ENCODE measurements at places on chromosomes 2 and 18.

DNA sequence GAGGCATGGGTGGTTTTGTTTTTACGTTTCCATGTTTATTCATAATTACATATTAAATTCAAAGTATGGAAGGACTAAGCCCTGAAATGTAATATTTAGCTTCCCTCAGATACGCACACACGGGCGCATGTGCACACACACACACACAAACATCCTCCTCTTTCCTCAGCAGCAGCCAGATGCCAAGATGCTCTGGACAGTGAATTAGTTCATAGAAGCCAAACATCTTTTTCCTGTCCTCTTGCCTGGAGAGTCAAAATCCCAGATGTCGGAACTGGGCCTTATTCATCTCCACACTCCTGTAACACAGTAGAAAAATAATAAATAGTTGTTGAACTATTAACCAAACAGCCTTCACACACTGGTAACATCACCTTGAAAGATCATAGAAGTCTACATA, 273.1 kb downstream of the SP3 start:
- DNase-seq: no peak

DNA sequence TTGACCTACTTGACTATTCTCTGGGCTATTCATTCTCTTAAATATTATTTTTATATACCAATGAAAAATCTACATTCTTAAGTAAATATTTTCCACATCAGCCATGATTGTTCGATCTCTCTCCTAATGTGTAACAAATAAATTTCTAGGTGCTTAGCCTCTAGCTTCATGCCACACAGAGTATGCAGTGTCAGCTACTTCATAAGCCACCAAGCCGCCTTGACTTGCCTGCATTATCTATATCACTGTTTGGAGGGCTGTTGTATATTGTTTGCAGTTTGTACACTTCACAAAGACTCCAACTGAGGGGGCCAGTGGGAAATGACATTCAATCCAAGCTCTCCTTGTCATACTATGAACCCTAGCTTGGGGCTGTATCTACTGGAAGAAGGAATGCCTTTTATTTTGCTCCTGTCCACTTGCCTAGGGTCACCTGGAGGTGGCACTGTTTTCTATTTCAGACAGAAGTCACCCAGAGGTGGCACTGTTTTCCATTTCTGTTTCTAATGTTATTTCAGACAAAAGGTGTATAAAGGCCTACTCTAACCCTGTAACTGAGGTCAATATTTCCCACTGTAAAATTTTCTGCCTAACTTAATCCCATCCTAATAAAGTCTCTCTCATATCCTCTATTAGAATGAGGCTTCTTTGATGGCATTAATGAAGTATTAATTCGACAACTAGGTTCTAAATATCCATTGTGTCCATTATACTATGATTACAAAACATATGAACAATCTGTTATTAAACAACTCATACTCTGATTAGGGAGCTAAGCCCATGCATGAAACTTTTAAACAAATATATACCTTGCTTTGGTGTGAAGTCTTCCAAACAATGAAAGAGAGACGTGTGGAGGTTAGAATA, 36.4 kb downstream of the COL5A2 start:
- peak; percentile 45 for DNase-seq

DNA sequence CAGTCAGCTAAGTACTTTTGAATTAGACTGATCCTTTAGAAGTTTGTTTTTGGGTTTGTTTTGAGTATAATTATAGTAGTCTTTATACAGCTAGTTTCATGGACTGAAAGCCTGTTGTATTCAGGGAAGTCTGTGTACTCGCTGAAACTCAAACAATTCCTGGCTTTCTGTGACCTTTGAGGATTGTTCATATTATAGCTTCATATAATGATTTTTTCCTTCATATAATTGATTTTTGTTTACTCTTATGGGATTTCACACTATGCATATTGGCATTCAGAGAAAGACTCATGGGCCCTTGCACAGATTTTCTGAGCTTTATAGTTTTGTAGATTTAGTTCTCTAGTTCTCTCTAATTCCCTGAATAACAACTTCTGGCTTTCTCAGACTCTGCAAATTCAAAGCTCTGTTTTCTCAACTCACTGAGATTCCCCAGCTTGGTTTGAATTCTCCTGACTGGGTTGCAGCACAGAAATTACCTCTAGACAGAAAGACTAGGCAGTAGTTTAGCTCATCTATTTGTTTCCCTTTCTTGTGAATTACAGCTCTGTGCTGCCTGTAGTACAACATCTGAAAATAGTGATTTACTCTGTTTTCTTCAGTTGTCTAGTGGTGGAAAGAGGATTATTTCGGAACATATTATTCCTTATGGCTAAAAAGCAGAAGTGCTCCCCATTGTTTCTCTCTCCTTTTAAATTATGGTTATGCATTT, 495.9 kb upstream of the CNTNAP5 start:
- no peak for DNase-seq

DNA sequence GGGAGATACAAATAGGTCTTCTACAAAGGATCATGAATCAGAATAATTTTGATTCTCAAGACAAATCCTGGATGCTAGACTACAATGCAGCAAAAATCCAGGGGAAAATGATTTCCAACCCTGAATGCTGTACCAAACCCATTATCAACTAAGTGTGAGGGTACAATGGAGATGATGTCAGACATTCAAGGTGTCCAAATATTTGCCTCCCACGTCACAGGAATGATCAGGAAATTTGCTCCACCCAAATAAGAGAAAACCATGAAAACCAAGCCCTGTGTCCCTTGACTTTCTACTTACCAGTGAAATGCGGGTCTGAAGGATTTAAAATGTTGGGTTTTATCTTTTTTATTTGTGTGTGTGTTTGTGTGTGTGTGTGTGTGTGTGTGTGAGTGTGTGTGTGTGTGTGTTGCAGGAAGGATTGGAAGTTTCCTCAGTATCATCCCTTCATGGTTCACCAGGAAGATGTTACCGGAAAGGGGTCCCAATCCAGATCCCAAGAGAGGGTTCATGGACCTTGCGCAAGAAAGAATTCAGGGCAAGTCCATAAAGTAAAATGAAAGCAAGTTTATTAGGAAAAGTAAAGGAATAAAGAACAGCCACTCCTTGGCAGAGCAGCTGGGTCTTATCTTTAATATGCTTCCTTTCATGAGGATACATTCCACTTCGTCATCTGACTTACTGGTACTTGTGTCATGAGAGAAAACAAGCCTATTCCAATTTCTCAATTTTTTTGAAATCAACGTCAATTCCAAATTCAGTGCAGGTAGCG, 61.1 kb upstream of the ID2 start:
- DNase-seq: no peak

- no peak for DNase-seq
Measured at GRCh38 chr18:25103468-25104155, 248.4 kb downstream of the ZNF521 start.

- DNase-seq: no peak
Measured at GRCh38 chr2:178287652-178288344, 93.5 kb downstream of the OSBPL6 start.

DNA sequence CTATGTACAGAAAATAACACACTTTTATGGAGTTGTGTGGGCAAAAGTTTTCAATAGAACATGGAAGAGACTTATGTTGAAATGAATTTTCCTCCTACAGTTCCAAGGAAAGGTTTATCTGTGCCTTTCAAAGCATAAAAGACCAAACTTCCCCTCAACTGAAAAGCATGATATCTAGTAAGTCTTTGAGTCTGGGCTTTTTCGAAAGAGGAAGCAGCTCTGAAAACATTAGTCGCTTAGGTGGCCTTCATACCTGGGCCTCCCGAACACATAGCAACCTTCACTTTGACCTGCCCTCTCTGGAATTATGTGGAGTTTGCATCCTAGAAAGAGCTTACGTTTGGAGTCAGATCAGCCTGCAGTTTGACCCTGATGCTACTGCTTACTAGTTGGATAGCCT, 4.8 kb upstream of the CAPN14 start:
- no peak for DNase-seq

- no peak for DNase-seq
Measured at GRCh38 chr18:36352384-36352783, 54.9 kb downstream of the FHOD3 start.

- no peak for DNase-seq
Measured at GRCh38 chr2:59875836-59876235, 677.6 kb downstream of the BCL11A start.

GRCh38 chr18:75797046-75797445, 369.5 kb upstream of the SMIM21 start:
- DNase-seq: no peak

- no peak for DNase-seq
Measured at GRCh38 chr2:227347117-227347516, 22.1 kb downstream of the MFF start.

- DNase-seq: no peak
Measured at GRCh38 chr2:202164411-202164810, 74.0 kb downstream of the SUMO1 start.

- DNase-seq: no peak
Measured at GRCh38 chr2:103292573-103292972, 530.7 kb downstream of the TMEM182 start.

GRCh38 chr2:36449213-36449612, 93.6 kb downstream of the CRIM1 start:
- DNase-seq: no peak

DNA sequence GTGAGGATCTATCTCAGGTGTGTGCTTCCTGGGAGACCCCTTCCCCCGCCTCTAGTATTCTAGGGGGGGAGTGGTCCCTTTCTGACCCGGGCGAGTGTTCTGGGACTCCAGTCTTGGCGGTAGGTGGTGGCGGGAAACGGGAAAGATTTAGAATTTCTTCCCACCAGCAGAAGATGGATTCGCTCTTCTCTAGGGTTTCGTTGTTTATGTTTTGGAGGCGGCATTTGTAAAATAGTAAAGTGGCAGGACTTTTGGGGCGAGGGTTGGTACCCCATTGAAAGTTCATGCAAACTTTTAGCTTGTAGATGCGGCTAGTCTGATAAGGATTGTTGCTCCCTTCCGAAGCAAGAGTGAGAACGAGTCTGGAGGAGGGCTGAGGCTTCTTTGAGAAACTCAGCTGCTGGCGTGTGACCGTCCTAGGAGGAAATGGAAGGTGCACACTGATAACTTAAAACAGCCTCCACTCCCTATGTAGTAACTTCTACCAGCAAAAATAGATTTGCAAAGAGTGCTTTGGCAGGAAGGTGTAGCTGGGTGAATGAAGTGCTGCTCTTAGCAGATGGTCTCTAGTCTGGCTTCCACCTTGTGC, 412 bp downstream of the GPD2 start:
- DNase-seq: peak; percentile 26

DNA sequence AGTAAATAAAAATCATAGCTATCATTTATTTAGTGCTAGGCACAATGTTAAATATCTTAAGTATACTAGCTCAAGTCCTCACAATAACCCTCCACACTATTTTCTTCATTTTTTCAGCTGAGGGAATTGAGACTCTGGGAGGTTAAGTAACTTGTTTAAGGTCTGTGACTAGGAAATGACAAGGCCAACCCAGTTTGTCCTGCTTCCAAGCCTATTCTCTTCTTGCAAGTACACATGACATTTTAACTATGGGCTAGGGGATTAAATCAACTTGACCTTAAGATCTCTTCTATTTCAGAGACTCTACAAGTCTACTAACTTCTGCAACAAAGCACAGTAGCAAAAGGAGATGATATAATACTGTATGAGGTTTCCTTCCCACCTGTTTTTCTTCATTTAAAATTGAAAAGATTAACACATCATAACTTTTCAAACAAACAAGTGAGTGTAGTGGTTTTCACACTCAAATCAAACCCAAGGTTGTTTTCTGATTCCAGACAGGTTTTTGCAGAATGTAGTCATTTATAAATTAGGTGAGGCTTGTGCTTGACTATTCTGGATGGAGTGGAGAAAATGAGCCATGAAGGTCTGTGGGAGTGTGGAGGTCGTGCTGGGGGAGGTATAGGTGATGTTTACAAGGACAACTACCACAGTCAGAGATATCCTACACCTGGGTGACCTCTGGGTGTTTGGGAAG, 57.0 kb downstream of the CD28 start:
- DNase-seq: peak; percentile 74

- DNase-seq: no peak
Measured at GRCh38 chr18:64807560-64807959, 658.7 kb upstream of the LINC00305 start.

DNA sequence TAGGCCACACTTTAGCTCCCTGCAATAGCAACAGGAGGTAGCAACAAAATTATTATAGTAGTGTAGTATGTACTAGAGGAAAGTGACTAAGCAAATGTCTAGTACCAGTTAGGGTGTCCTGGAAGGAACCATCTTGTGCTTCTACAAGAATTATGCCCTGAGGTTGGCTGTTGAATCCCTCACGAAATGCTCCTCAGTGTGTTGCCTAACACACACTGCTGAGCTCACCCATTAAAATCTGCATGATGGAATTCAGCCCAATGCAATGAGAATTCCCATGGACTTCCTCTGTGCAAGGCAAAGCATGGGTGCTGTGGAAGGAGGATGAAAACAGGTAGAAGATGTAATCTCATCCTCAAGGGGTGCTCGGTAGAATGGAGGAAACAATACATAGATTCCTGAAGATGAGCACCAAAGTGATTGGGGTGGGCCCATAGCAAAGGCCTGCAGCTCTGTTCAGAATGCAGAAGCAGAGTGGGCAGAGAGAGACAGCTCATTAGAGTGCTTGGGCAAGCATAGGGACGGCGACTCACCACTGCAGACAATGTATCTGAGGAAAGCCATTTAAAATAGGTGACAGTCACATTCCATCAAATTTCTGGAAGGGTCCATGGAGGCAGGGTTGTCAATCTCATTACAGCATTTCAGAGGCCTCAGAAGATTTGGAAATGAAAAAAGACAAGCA, 1.2 kb upstream of the UGT1A7 start:
- no peak for DNase-seq

DNA sequence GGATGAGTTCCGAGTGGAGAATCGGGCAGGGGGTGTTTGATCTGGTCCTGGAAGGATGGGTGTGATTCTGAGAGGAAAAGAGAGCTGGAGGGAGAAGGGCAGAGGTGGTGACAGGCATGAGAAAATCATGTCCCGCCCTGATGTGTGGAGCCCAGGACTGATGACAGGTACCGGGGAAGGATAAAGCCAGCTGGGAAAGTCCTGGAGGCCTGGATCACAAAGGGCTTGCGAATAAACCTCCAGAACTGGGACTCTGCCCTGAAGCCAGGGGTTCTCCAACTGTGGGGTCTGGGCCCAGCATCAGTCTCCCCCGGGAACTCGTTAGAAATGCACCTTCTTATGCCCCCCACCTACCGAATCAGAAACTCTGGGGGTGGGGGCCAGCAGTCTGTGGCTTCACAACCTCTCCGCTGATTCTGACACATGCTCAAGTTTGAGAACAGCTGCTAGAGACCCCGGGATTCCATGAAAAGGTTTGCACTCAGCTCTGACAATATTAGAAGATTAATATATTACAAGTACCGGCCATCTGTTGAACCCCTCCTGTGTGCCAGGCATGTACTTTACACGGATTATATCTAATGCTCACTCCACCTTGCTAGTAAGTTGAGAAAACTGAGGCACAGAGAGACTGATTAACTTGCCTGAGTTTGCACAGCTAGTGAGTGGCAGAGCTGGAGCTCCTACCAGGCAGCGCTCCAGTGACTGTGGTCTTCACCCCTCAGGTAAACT, 8.0 kb downstream of the TNFRSF11A start:
- no peak for DNase-seq

GRCh38 chr2:197259470-197259999, 51.0 kb downstream of the ANKRD44 start:
- DNase-seq: no peak

DNA sequence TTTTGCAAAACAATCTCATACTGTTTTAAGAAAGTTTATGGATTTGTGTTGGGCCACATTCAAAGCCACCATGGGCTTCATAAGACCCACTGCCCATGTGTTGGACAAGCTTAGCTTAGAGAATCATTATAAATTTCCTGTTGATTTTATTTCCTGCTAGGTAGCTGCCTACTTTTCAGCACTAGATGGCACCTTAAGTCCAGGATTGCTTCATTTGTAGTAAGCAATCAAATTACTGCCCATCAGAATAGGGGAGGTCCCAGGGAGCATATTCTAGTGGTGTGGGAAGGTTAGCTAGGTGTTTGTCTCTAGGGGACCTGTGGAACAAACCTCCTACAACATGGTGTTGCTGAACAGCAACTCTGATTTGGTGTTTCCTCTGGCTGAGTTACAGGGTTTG, 11.0 kb upstream of the DCDC2C start:
- DNase-seq: no peak
